ENCODE measurements at places on chromosomes 12 and 14. TPM values are rescaled to one million over a fixed set of nuclear protein-coding genes. Genes with fewer than 3 reads are reported as not detected.
A peak's percentile ranks its signal among the peaks of the same experiment; 100 is the strongest.

The ZNF641 gene
- 11.2 TPM for total RNA-seq

The KRT2 gene
- total RNA-seq = not detected

- H3K4me3 ChIP-seq = peak overlapping the region; percentile 30
- no peaks in the 10 kb centered on the region for H3K36me3 ChIP-seq
- DNase-seq = peak; percentile 83
- H3K4me1 ChIP-seq = peaks cover 11% of the 10 kb centered on the region
Measured at GRCh38 chr14:63752449-63753169, 24.7 kb upstream of the SGPP1 start.

The AMDHD1 gene
- total RNA-seq = not detected

The MFAP5 gene
- total RNA-seq = 0.23 TPM

GRCh38 chr14:96145116-96145864 is 59.3 kb upstream of the BDKRB2 start:
- no peak overlapping the region for H3K27ac ChIP-seq
- DNase-seq = no peak
- H3K27me3 ChIP-seq = no peaks in the 10 kb centered on the region
- H3K36me3 ChIP-seq = no peaks in the 10 kb centered on the region
- no peak overlapping the region for H3K4me3 ChIP-seq

- peaks cover 15% of the 10 kb centered on the region for H3K36me3 ChIP-seq
- H3K27me3 ChIP-seq = no peaks in the 10 kb centered on the region
- H3K4me1 ChIP-seq = no peaks in the 10 kb centered on the region
- H3K27ac ChIP-seq = no peak overlapping the region
- DNase-seq = no peak
Measured at GRCh38 chr14:57290751-57291150, 22.0 kb downstream of the AP5M1 start.

DNA sequence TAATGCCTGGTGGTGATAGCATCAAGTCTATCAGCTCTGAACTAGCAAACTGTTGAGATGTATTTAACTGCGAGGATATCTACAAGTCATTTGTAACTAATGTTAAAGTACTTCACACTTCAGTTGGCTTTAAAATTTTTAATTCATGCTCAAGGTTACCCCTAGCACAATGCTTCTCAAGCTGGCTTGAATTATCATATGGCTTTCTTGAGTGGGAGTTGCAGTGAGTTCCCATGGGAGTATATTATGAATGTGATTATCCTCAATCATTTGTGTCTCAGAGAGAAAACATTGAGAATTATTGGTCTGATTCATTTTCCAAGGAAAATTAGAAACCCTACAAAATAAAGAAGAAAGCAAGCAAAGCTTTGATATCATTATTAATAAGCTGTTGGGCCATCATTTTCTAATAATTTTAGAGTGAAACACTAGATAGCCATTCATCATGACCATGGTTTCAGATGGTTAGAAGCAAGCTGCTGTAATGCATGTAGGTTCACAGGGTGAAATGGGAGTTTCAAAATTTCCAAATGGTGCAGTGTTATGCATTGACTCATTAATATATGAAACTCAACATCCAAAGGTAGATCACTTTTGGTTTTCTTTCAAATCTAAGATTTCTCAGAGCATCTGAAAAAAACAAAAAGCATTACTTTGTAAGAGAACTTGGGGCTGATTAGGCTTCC is 11.8 kb upstream of the KRAS start:
- 0 out of 2 replicates have a peak, but pooled peaks cover 7% of the 10 kb centered on the region for H3K27me3 ChIP-seq
- H3K27ac ChIP-seq = no peak overlapping the region
- no peaks in the 10 kb centered on the region for H3K36me3 ChIP-seq
- no peaks in the 10 kb centered on the region for H3K4me1 ChIP-seq
- no peak for DNase-seq

GRCh38 chr12:104551313-104551931 is 94.7 kb downstream of the CHST11 start:
- no peaks in the 10 kb centered on the region for H3K27me3 ChIP-seq
- no peaks in the 10 kb centered on the region for H3K4me1 ChIP-seq
- H3K4me3 ChIP-seq = no peak overlapping the region
- no peaks in the 10 kb centered on the region for H3K36me3 ChIP-seq
- no peak for DNase-seq

GRCh38 chr14:75496755-75497154 is 25.5 kb upstream of the BATF start:
- peaks cover 2% of the 10 kb centered on the region for H3K4me1 ChIP-seq
- no peaks in the 10 kb centered on the region for H3K27me3 ChIP-seq
- H3K27ac ChIP-seq = no peak overlapping the region
- no peak overlapping the region for H3K4me3 ChIP-seq
- no peaks in the 10 kb centered on the region for H3K36me3 ChIP-seq

The FOXG1 gene
- 0.81 TPM for total RNA-seq

The IFNG-AS1 gene
- total RNA-seq = not detected

DNA sequence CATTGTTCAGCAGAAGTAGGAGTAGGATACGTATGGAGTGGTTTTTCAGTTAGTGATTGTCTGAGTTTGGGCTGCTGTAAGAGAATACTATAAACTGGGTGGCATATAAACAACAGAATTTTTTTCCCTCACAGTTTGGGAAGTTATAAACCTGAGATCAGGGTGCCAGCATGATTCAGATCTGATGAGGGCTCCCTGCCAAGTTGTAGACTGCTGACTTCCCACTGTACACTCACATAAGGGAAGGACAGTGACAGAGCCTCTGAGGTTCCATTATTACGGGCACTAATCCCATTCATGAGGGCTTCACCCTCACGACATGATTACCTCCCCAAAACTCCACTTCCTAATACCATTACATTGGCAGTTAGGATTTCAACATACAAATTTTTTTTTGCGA is 50.7 kb downstream of the ACSM4 start:
- H3K4me1 ChIP-seq = no peaks in the 10 kb centered on the region
- H3K27ac ChIP-seq = no peak overlapping the region
- H3K36me3 ChIP-seq = peaks cover 3% of the 10 kb centered on the region
- no peak for DNase-seq

GRCh38 chr14:32468955-32469354 is 139.9 kb downstream of the AKAP6 start:
- H3K27ac ChIP-seq = no peak overlapping the region
- H3K36me3 ChIP-seq = no peaks in the 10 kb centered on the region
- peak; percentile 32 for DNase-seq
- no peak overlapping the region for H3K4me3 ChIP-seq
- no peaks in the 10 kb centered on the region for H3K27me3 ChIP-seq

- peak; percentile 29 for DNase-seq
- H3K27me3 ChIP-seq = no peaks in the 10 kb centered on the region
- H3K27ac ChIP-seq = peak overlapping the region; percentile 84
- H3K4me3 ChIP-seq = peak overlapping the region; percentile 85
Measured at GRCh38 chr12:56300644-56301464, 724 bp upstream of the CS start.

DNA sequence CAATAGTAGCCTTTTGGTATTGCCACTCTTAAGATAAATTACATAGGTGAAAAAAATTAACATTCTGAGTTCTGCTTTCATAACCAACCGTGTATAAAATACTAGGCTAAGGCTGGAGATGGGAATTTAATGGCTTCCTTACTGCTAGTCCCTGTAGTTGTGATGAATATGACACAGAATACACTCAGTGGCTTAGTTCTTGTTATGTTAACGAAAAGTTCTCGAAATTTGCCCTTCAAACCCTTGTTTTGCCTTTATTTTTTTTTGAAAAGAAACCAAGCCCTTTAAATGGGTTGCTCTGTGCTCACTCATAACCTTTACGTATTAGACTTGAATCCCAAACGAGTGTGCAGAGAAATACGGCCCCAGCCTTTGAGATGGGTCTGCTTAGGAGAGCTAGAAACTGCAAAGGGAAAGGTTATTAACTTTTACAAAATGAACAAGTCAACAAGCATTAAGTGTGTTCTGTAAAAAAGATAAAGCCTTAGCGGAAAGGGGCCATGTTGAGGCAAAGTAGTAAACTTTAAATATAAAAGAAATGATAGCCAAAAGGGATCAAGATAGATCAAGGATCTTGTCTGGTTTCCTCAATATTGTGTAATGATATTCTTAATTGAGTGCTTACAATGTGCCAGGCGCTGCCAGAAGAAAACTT is 1.7 kb downstream of the NUDT4 start:
- peaks cover 5% of the 10 kb centered on the region for H3K4me1 ChIP-seq
- H3K27me3 ChIP-seq = no peaks in the 10 kb centered on the region
- H3K4me3 ChIP-seq = peak overlapping the region; percentile 83
- H3K27ac ChIP-seq = peak overlapping the region; percentile 75
- no peaks in the 10 kb centered on the region for H3K36me3 ChIP-seq

DNA sequence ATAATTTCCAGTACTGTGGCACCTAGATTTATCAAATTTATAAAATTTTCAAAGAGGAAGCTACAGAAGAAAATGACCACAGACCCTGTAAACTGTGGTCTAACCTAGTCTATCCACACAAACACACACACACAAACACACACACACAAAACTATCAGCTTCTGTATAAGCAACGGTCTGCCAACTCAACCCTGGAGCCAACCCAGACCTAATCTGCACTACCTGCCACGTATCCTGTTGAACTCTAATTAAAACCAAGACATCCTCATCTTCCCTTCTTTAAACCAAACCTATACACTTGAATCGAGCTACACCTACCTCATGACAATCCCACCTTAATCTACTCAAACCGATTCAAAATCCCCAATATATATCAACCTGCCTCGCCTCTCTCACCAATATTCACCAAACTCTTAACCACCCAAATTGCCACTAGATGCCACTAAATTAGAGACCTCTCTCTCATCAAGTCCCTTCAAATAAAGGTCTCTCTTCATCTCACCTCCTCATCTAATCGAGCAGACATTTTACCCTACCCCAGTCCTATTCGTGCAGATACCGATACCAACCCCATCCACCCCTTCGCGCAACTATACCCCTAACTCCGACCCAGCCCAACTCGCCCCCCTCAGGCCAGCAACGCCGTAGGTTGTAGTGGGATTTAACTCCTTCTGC is 808 bp downstream of the ACIN1 start:
- H3K36me3 ChIP-seq = peaks cover 42% of the 10 kb centered on the region
- no peaks in the 10 kb centered on the region for H3K27me3 ChIP-seq
- peaks cover 2% of the 10 kb centered on the region for H3K4me1 ChIP-seq
- DNase-seq = no peak
- H3K4me3 ChIP-seq = peak overlapping the region; percentile 94
- peak overlapping the region; percentile 92 for H3K27ac ChIP-seq

The SYCP3 gene
- 0.04 TPM for total RNA-seq

- H3K4me1 ChIP-seq = peaks cover 27% of the 10 kb centered on the region
- no peak overlapping the region for H3K4me3 ChIP-seq
- H3K36me3 ChIP-seq = no peaks in the 10 kb centered on the region
- H3K27me3 ChIP-seq = no peaks in the 10 kb centered on the region
Measured at GRCh38 chr14:67952381-67952780, 132.8 kb downstream of the RAD51B start.

- no peaks in the 10 kb centered on the region for H3K36me3 ChIP-seq
- H3K27ac ChIP-seq = peak overlapping the region; percentile 61
- peak overlapping the region; percentile 55 for H3K4me3 ChIP-seq
- no peaks in the 10 kb centered on the region for H3K27me3 ChIP-seq
Measured at GRCh38 chr14:63788011-63788933, 60.4 kb upstream of the SGPP1 start.

DNA sequence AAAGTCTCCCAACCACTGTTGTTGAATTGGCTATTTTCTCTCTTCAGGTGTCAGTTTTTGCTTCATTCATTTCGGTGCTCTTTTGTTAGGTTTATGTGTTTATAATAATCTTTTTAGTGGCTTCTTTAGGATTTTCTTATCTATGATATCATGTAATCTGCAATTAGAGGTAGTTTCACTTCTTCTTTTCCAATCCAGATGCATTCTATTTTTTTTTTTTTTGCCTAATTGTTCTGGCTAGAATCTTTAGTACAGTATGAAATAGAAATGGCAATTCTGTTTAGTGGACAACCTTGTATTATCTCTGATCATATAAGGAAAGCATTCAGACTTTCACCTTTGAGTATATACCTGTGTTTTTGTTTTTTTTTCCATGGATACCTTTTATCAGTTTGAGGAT is 17.4 kb downstream of the CNOT2 start:
- no peak overlapping the region for H3K27ac ChIP-seq
- no peaks in the 10 kb centered on the region for H3K4me1 ChIP-seq
- DNase-seq = no peak
- no peaks in the 10 kb centered on the region for H3K27me3 ChIP-seq

The CCDC38 gene
- total RNA-seq = 0.04 TPM

The SDR9C7 gene
- total RNA-seq = not detected

The AKT1 gene
- total RNA-seq = 164 TPM

- peaks cover 33% of the 10 kb centered on the region for H3K36me3 ChIP-seq
- no peaks in the 10 kb centered on the region for H3K27me3 ChIP-seq
- no peaks in the 10 kb centered on the region for H3K4me1 ChIP-seq
Measured at GRCh38 chr12:111645433-111645832, 40.3 kb downstream of the BRAP start.

The ITPK1 gene
- total RNA-seq = 69.6 TPM

The PAPLN gene
- total RNA-seq = not detected

The VRK1 gene
- total RNA-seq = 119 TPM

- no peak overlapping the region for H3K4me3 ChIP-seq
- no peak overlapping the region for H3K27ac ChIP-seq
- DNase-seq = no peak
- H3K36me3 ChIP-seq = no peaks in the 10 kb centered on the region
- H3K4me1 ChIP-seq = peaks cover 62% of the 10 kb centered on the region
- no peaks in the 10 kb centered on the region for H3K27me3 ChIP-seq
Measured at GRCh38 chr14:61188978-61189808, 91.9 kb downstream of the TMEM30B start.

The PRB2 gene
- total RNA-seq = not detected

The ADCY4 gene
- not detected for total RNA-seq

GRCh38 chr14:85061256-85061655 is 468.7 kb upstream of the FLRT2 start:
- no peak overlapping the region for H3K27ac ChIP-seq
- no peak overlapping the region for H3K4me3 ChIP-seq
- H3K36me3 ChIP-seq = no peaks in the 10 kb centered on the region
- no peak for DNase-seq
- H3K4me1 ChIP-seq = no peaks in the 10 kb centered on the region

The SCYL2 gene
- total RNA-seq = 42.5 TPM

The CIDEB gene
- 0.20 TPM for total RNA-seq

The KLRG1 gene
- total RNA-seq = 2.3 TPM

The ASIC1 gene
- 8.9 TPM for total RNA-seq

The KRT85 gene
- total RNA-seq = not detected

GRCh38 chr14:32252030-32252670 is 49.1 kb upstream of the RNU6-8 start:
- H3K4me3 ChIP-seq = no peak overlapping the region
- H3K36me3 ChIP-seq = no peaks in the 10 kb centered on the region
- H3K4me1 ChIP-seq = peaks cover 3% of the 10 kb centered on the region
- no peaks in the 10 kb centered on the region for H3K27me3 ChIP-seq
- no peak overlapping the region for H3K27ac ChIP-seq

The LUM gene
- 1.5 TPM for total RNA-seq

All from SJCRH30 (cell line).